AG09319 (cell line): ENCODE measurements at places on chromosomes 6 and 20.

GRCh38 chr6:164453835-164454234 lies 855.6 kb downstream of the C6orf118 start:
- no peak for DNase-seq

GRCh38 chr6:39806278-39806677 lies 14.1 kb downstream of the DAAM2 start:
- DNase-seq, result no peak

- DNase-seq, result no peak
These were observed 183.7 kb downstream of the MBOAT1 start for GRCh38 chr6:20028562-20028961.

DNA sequence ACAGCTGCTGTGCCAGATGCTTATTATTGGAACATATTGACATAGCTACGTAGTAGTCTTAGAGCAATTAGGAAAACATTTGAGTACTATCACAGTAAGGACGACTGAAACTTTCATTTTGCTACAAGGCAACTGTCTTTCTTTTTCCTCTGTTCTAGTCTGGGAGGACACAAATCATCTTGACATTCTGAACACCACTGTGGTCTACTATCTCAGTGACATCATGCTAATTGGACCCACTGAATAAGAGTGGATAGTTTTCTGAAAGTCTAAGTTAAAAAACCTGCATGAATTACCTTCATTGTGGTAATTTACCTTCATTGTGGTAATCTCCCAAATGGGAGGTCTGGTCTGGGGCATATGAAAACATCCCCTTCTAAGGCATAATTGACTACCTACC lies 163.3 kb upstream of the MOCS1 start:
- DNase-seq, result no peak

GRCh38 chr6:163843218-163843617 lies 428.7 kb downstream of the QKI start:
- DNase-seq, result no peak
